Ovary (tissue), 10 donors: ENCODE measurements at places on chromosomes 12 and 14.

DNA sequence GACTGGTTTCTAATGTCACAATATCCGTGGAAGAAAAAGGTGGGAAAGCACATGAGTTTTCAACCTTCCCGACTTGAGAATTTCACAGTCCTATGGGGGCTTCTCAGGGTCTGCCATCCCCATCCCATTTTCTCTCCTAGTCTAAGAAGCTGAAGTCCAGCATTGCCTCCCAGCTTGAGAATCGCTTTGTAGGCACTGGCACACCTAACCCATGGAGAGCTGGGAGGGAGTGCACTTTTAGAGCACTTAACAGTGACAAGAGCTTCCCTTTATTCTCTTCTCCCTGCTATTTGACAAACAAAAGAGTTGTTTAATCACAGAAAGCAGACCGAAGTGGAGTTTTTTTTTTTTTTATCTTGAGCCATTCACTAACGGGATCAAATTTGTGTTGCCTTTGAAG is 22.8 kb upstream of the SRRM4 start:
- H3K27me3 ChIP-seq: no peaks in the 10 kb centered on the region
- no peaks in the 10 kb centered on the region for H3K36me3 ChIP-seq
- no peak for DNase-seq
- no peak overlapping the region for H3K27ac ChIP-seq

- no peak overlapping the region for H3K27ac ChIP-seq
- H3K36me3 ChIP-seq: no peaks in the 10 kb centered on the region
- H3K4me1 ChIP-seq: peaks cover 1% of the 10 kb centered on the region
- no peak for DNase-seq
- H3K4me3 ChIP-seq: no peak overlapping the region
- H3K27me3 ChIP-seq: no peaks in the 10 kb centered on the region
These were observed 82.9 kb downstream of the BCL2L14 start for GRCh38 chr12:12153596-12153995.

DNA sequence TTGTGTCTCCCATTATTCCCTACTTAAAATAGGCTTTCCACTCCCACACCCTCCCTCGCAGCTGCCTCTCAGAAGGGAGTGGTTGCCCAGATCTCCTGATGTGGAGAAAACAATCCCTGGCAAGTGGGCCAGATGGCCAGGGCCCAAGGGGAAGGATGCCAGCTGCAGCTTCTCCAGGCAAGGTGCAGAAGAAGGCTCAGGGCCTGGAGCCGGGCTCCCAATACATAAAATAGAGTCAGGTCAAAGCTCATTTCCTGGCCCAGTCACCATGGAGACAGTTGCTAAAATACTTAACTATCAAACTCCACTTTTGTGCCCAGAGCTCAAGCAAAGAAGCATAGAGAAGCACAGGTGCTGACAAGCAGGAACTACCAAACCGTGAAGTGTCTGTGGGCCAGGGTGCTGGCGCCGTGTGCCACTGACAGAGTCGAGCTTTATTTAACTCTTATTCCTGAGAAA is 45.7 kb upstream of the ITPR2 start:
- DNase-seq: peak; percentile 76
- H3K27ac ChIP-seq: no peak overlapping the region
- H3K4me1 ChIP-seq: no peaks in the 10 kb centered on the region
- no peaks in the 10 kb centered on the region for H3K27me3 ChIP-seq
- H3K4me3 ChIP-seq: no peak overlapping the region

- H3K36me3 ChIP-seq: no peaks in the 10 kb centered on the region
- peaks cover 10% of the 10 kb centered on the region for H3K4me1 ChIP-seq
- H3K27me3 ChIP-seq: no peaks in the 10 kb centered on the region
- peak; percentile 60 for DNase-seq
These were observed 16.4 kb downstream of the ACVRL1 start for GRCh38 chr12:51923506-51924365.
